ENCODE measurements at places on chromosomes 12 and 14. TPM values are rescaled to one million over a fixed set of nuclear protein-coding genes. Genes with fewer than 3 reads are reported as not detected.

DNA sequence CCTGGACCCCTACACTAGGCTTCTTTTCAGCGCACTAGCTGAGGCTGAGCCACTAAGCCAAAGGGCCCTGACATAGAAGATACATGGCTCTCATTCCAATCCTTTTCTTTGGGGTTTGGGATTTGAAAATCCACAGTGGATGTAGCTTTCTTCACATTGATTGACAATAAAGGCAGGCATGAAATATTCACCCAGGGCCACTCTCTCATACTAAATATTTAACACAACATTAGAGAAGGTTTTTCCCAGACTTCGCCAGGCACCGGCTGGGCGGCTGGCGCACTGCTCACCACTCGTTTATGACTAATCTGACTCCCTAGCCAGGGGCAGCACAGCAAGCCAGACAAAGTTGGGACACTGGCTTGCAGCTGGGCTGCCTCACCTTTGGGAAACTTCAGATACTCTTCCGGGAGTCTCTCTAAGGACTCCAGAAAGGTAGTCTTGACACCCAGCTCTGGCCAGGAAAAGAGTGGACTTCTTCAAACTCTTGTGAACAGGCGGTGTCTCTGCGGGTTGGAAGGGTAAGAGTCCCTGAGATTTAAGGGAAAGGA is 699 bp upstream of the HOXC11 start:
- no peak overlapping the region for H3K4me3 ChIP-seq
- H3K4me1 ChIP-seq, result peaks cover 10% of the 10 kb centered on the region

DNA sequence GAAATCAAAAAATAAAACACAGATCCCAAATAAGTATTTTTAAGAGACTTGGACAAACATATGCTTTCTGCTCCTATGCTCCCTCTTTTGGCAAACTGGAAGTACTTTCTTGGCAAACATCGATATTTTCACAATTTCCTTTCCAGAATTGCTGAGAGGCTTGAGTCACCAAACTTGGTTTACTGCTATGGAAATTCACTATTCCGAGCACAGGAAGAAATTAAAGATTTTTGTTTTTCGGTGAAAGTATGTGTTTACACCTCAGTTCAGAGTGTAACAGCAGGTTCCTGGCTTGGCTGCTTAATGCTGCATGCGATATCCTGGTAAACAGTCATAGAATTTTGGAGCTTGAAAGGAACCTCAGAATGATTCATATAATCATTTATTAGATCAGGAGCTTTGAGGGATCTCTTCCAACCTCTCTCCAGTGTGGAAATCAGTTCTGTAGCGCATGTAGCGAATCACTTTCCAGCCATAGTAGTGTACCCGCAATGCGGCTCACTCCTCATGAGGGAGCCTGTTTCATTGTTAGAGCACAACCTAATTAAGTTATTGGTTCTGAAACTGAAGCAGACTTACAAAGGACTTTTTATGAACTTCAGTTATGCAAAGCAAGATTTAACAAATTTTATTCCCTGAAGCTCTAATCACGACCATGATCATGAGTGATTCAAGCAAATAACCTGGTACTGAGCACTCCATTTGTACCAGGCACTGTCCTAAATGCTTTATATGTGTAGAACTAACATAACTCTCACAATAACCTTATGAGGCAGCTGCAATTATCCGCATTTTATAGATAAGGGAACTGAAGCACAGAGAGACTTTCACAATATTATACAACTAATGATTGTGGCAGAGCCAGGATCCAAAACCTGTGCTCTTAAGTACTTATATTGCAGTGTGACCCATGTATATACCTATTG is 56.4 kb upstream of the ATP2A2 start:
- H3K4me1 ChIP-seq, result peaks cover 27% of the 10 kb centered on the region
- H3K4me3 ChIP-seq, result peak overlapping the region; percentile 37
- peak; percentile 46 for DNase-seq
- no peaks in the 10 kb centered on the region for H3K36me3 ChIP-seq
- H3K27me3 ChIP-seq, result no peaks in the 10 kb centered on the region
- no peak overlapping the region for H3K27ac ChIP-seq

Gene LEMD3
- polyA plus RNA-seq, result 12.3 TPM

DNA sequence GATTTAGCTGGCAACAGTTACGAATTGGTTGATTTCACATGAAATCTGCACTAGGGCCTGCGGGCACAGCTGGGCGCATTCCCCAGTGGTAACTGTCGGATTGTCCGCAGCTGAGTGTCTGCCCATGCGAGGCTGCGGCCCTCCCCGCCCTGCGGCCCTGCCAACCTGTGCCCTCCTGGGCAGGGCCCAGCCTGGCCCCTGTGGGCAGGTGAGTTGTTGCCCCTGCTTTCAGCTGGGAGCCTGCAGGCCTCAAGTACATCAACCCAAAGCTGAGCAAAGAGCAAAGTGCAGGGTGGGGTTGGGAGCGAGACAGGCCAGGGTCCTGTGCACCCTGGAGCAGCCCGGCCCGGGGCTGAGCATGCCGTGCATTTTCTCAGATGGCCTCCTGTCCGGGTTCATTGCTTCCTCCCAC is 89.1 kb downstream of the ADGRD1 start:
- DNase-seq, result no peak
- H3K4me3 ChIP-seq, result no peak overlapping the region
- H3K27ac ChIP-seq, result no peak overlapping the region
- no peaks in the 10 kb centered on the region for H3K27me3 ChIP-seq
- H3K36me3 ChIP-seq, result no peaks in the 10 kb centered on the region
- H3K4me1 ChIP-seq, result no peaks in the 10 kb centered on the region

DNA sequence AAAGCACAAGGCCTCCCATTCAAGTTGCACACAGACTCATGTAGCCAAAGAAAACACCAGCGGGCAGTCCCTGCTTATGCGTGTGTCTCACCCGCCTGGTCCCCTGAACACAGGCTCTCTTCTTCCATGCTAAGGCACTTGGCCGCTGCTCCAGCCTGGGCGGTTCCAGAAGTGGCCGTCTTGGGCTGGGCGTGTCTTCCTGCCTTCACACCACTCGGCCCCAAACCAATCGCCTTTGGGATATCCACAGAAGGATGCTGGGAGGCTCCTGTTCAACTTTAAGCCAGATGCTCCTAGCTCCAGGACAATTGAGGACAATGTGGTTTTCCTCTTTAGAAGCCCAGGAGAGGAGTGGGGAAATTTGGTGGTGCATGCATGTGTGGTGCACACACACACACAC is 2.2 kb downstream of the SCARB1 start:
- no peak overlapping the region for H3K27ac ChIP-seq
- DNase-seq, result no peak
- no peak overlapping the region for H3K4me3 ChIP-seq
- no peaks in the 10 kb centered on the region for H3K36me3 ChIP-seq

DNA sequence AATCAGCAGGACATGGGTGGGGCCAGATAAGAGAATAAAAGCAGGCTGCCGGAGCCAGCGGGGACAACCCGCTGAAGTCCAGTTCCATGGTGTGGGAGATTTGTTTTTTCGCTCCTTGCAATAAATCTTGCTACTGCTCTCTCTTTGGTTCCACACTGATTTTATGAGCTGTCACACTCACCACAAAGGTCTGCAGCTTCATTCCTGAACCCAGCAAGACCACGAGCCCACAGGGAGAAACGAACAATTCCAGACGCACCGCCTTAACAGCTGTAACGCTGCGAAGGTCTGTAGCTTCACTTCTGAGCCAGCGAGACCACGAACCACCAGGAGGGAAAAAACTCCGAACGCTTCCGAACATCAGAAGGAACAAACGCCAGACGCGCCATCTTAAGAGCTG is 2.8 kb upstream of the CNIH1 start:
- no peak for DNase-seq
- H3K36me3 ChIP-seq, result no peaks in the 10 kb centered on the region
- no peak overlapping the region for H3K4me3 ChIP-seq
- H3K4me1 ChIP-seq, result peaks cover 60% of the 10 kb centered on the region
- H3K27ac ChIP-seq, result no peak overlapping the region

Gene STON2
- 1.6 TPM for polyA plus RNA-seq

- no peak overlapping the region for H3K4me3 ChIP-seq
- no peaks in the 10 kb centered on the region for H3K4me1 ChIP-seq
- H3K27ac ChIP-seq, result no peak overlapping the region
- peaks cover 30% of the 10 kb centered on the region for H3K36me3 ChIP-seq
- no peak for DNase-seq
- peaks cover 5% of the 10 kb centered on the region for H3K27me3 ChIP-seq
Observed at GRCh38 chr14:103535891-103536565, 7.0 kb downstream of the TRMT61A start.

DNA sequence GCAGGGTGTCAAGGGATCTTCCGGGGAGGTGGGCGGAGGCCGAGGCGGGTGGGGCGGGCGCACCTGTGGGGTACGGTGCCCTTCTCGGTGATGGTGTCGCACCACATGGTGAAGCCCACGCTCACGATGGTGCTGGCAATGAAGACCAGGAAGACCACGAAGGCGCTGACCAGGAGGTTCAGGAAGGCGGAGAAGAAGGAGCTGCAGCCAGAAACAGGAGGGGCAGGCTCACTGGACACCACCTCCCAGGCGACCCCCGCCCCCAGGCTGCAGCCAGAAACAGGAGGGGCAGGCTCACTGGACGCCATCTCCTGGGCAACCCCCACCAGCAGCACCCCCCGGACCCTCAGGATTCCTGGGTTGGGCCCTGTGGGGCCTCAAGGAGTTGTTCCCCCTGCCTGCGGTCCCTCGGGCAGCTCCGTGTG is 7.6 kb downstream of the TMEM179 start:
- no peaks in the 10 kb centered on the region for H3K36me3 ChIP-seq
- no peak for DNase-seq
- no peaks in the 10 kb centered on the region for H3K4me1 ChIP-seq
- H3K4me3 ChIP-seq, result no peak overlapping the region
- H3K27ac ChIP-seq, result no peak overlapping the region

GRCh38 chr12:92537290-92537960 is 165.4 kb upstream of the PLEKHG7 start:
- no peak for DNase-seq
- H3K27me3 ChIP-seq, result no peaks in the 10 kb centered on the region
- H3K27ac ChIP-seq, result no peak overlapping the region
- no peak overlapping the region for H3K4me3 ChIP-seq
- peaks cover 29% of the 10 kb centered on the region for H3K4me1 ChIP-seq
- no peaks in the 10 kb centered on the region for H3K36me3 ChIP-seq

DNA sequence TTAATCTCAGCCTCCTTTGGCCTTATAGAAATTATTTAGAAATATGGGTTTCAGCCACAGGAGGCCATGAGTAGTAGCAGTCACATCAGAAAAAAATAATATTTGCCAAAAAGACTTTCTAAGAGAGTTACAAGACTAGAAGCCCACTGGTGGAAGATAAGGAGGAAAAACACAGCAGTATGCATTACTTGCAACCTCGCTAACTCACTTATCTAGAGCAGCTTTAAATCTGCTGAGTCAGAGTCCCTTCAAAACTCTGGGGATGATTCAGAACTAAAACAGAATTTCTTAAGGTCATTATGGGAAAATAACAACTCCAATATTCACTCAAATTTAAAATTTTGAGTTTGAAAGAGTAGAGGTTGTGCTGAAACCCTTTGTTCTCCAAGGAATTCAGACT is 6.2 kb downstream of the OR4K17 start:
- no peaks in the 10 kb centered on the region for H3K4me1 ChIP-seq
- DNase-seq, result no peak
- no peaks in the 10 kb centered on the region for H3K36me3 ChIP-seq
- H3K27me3 ChIP-seq, result no peaks in the 10 kb centered on the region
- no peak overlapping the region for H3K4me3 ChIP-seq
- H3K27ac ChIP-seq, result no peak overlapping the region

GRCh38 chr14:38554026-38554425 is 298.1 kb upstream of the CLEC14A start:
- no peak overlapping the region for H3K4me3 ChIP-seq
- no peaks in the 10 kb centered on the region for H3K36me3 ChIP-seq
- H3K27me3 ChIP-seq, result no peaks in the 10 kb centered on the region
- H3K4me1 ChIP-seq, result no peaks in the 10 kb centered on the region
- H3K27ac ChIP-seq, result no peak overlapping the region

DNA sequence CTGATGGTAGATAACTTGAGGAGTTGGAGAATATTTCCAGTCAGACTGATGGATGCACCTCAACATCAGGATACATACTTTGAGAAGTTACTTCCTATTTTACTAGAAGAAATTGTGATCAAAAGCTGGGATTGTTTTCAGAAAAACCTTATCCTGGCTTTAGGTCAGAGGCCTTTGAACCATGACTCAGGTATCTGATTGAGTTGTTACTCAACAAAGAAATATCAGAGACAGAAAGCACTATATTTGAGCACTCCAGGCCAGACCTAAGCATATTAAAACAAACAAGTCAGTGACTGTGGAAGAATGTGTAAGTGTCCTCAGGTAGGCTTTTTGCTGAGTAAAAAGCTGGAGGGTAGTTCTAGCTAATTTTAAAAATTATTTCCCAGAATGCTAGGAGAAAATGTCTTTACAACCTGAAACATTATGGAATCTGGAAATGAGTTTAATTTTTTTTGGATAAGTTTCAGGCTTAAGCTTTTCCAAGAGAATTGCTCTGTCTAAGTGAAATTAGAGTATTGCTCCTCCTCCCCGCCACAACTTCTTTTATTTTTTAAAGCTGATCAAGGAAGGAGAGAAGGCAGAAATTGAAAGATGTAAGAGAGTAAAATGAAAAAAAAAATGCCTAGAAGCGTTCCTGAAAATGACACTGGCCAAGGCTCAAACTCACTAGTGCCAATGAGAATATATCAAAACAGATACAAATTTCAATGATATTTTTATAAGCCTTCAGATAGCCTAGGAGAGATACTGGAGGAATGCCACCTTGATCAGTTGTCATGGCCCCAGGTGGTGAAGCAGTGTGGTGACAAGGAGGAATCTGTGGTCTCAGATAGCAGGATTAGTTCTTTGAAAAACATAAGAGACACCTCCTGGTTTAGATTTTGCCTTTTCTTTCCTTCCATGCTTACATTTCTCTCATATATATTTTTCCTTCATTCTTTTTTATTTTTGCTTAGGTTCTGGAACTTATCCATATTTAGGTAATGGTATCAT is 790.3 kb downstream of the TMTC2 start:
- no peak overlapping the region for H3K27ac ChIP-seq
- no peak for DNase-seq
- no peak overlapping the region for H3K4me3 ChIP-seq
- H3K27me3 ChIP-seq, result no peaks in the 10 kb centered on the region

Gene AKAP6
- polyA plus RNA-seq, result not detected

GRCh38 chr12:62802984-62803383 is 132.0 kb downstream of the PPM1H start:
- no peaks in the 10 kb centered on the region for H3K36me3 ChIP-seq
- no peak for DNase-seq
- peaks cover 5% of the 10 kb centered on the region for H3K4me1 ChIP-seq

DNA sequence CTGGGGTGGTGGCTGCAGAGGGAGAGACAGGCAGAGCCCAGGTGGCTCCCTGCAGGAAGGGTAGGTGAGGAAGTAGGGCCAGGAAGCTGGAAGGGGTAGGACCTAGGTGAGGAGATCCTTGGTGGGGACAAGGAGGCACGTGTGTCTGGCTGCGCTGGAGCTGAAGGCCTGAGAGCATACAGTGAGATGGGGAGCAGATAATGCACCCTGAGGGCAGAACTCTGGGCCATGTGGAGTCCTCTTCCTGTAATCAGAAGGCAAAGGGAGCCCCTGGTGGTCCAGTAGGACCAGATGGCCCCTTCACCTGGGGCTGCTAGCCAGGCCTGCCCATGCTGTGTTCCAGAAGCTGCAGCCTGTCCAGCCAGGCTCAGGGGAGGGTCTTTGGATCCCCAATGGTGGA is 15.3 kb upstream of the KRT80 start:
- no peak for DNase-seq
- H3K4me1 ChIP-seq, result peaks cover 48% of the 10 kb centered on the region
- no peak overlapping the region for H3K4me3 ChIP-seq
- H3K36me3 ChIP-seq, result no peaks in the 10 kb centered on the region
- no peaks in the 10 kb centered on the region for H3K27me3 ChIP-seq

- H3K27ac ChIP-seq, result no peak overlapping the region
- DNase-seq, result no peak
- H3K36me3 ChIP-seq, result no peaks in the 10 kb centered on the region
- no peaks in the 10 kb centered on the region for H3K4me1 ChIP-seq
- H3K27me3 ChIP-seq, result no peaks in the 10 kb centered on the region
- H3K4me3 ChIP-seq, result no peak overlapping the region
Observed at GRCh38 chr14:46368275-46368674, 283.3 kb downstream of the RPL10L start.
